ENCODE measurements at places on chromosomes 5 and 9. TPM values are rescaled to one million over a fixed set of nuclear protein-coding genes. Genes with fewer than 3 reads are reported as not detected.

Gene PCDHGA1
- 0.20 TPM for total RNA-seq

Gene IRX4
- not detected for total RNA-seq

- H3K4me1 ChIP-seq, result no peaks in the 10 kb centered on the region
- H3K4me3 ChIP-seq, result no peak overlapping the region
- DNase-seq, result no peak
- no peaks in the 10 kb centered on the region for H3K36me3 ChIP-seq
- no peak overlapping the region for H3K27ac ChIP-seq
- peaks cover 4% of the 10 kb centered on the region for H3K27me3 ChIP-seq
Measured at GRCh38 chr9:109150925-109151545, 16.0 kb downstream of the FRRS1L start.

DNA sequence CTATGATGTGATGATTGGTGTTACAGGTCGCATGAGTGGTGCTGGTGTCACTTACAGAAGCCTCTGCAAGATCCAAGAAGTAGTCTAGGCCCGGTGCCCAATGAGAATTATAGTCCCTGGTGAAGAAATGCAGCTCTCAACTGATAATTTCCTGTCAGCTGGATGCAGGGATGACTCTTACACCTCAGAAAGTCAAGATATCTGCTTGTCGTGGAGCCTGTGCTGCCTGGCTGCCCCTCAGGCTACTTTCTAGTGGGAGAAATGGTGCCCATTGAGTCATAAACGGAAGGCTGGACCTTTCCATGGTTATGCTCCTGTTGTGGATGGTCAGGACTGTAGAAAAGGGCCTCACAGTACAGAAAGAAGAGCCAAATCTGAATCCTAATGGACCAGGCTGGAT is 46.8 kb upstream of the NXNL2 start:
- H3K4me3 ChIP-seq, result no peak overlapping the region
- peaks cover 2% of the 10 kb centered on the region for H3K4me1 ChIP-seq
- H3K27ac ChIP-seq, result no peak overlapping the region
- H3K36me3 ChIP-seq, result no peaks in the 10 kb centered on the region
- no peaks in the 10 kb centered on the region for H3K27me3 ChIP-seq

- H3K4me3 ChIP-seq, result no peak overlapping the region
- no peaks in the 10 kb centered on the region for H3K4me1 ChIP-seq
- no peak overlapping the region for H3K27ac ChIP-seq
- peaks cover 4% of the 10 kb centered on the region for H3K27me3 ChIP-seq
- H3K36me3 ChIP-seq, result no peaks in the 10 kb centered on the region
- DNase-seq, result no peak
Measured at GRCh38 chr9:110543631-110544051, 35.9 kb downstream of the SVEP1 start.

Gene SHISAL2B
- total RNA-seq, result not detected

Gene GPSM1
- total RNA-seq, result 1.9 TPM

All from activated B cell treated with CpG ODN at 0.5 μM for 24 hours (primary cell).